Stimulated activated CD8-positive, alpha-beta memory T cell treated with anti-CD3 and anti-CD28 coated beads, Interleukin-7, amount 100 ng/mL, for 1 hour (primary cell): ENCODE measurements at places on chromosomes 1 and 21.
A peak's percentile ranks its signal among the peaks of the same experiment; 100 is the strongest.

DNA sequence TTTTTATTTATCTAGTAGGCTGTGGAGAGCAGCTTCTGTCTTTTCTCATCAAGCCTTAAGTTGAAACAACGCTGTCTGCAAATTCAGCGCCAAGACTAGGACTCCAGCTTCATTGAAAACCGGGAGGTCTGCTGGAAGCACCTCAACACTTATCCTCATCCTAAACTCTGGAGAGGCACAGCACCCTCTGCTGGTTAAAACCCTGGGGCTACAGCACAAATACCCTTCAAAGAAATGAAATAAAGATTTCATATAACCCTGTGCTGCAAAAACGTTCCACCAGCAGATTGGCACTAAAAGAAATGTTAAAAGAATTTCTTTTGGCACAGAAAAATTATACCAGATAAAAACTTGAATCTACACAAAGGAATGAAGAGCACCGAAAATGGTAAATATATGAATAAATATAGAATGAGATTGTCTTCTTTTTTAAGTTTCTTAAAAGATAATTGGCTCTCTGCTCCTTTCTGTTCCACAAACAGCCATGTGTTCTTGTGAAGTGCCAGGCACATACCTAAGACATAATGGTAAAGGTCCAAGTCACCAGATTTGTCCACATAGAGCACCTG lies 227.7 kb upstream of the SAMSN1 start:
- no peak for DNase-seq

DNA sequence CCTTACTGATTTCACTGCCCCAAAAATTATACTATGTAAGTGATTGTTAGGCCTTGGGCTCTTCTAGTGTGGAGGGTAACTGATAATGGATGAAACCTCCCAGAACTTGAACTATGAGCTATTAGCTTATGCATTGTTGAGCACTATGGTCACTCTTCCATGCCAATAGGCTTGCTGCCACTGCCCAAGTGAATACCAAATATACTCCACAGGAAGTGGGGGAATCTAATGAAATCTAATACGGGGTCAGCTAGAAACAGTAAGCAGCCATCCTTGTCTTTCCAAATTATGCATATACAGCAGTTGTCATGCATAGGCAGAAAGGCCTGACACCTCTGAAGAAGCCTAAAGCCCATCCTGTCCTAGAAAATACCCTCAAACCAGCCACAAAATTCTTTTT lies 198.7 kb upstream of the PTBP2 start:
- no peak for DNase-seq

DNA sequence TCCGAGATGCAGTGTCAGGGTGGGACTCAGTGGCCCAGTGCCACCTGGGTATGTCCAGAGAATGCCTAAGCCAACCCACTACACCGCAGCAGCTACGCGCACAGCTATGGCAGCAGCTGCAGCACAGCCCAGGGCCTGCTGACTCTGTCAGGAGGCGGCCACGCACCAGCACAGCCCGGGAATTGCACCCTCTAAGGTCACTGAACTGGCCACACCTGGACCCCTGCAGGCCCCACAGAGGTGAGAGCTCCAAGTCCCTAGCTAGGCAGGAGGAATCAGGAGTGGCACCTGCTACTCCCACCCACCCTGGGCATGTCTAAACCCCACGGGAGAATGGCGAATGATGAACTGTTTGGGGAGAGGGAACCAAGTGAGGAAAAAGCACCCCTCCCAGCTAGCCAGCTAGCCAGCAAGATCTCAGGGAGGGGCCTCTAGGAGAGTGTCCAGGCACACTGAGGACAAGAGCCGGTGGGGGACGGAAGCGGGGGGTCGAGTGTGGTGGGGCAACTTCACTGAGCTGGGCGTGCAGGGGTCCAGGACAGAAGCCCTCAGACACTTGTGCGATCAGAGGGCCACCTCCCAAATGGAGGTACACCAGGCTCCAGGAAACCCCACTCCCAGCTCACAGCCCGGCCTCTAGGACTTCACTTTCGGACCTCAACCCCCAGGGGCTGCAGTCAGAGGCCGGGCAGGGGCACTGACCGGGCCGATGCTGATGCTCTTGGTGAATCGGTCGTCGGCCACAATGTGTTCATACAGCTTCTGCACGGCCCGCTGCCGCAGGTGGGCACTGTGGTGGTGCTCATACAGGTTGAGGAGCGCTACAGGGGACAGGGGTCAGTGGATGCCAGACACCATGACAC lies 13.9 kb downstream of the LSS start:
- no peak for DNase-seq

DNA sequence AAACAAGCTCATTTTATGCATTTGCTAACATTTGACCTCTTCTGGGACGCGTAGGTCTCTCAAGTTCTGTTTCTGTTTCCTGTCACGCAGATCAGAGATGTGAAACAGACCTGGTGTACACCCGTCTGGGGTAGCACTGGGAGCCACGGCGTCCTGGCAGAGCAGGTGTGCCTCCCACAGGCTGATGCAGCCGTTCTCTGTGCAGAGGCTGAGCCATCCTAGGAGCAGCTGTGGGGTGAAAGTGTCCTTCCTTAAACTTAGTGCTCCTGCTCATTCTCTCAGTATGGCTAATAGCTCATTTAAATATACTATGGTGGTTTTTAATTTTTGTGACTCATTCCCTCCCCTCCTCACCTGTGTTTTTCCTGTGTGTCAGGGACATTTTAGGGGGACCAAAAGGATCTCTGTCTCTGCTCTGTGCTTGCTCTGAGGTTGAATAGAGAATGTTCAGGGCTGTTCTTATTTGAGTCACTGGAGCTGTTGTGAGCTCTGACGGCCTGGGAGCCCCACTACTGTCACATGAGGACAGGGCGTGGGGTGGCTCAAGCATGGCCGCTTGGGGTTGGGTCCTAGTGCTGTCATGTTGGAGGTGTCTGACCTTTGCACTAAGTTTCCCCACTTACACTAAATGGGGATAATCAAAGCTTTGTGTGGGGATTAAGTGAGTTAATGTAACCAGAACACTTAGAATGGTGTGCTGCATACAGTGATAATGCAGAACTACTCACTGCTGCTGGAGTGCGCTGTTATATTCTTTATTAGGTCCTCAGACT lies 43.0 kb downstream of the GALNT2 start:
- DNase-seq, result no peak

DNA sequence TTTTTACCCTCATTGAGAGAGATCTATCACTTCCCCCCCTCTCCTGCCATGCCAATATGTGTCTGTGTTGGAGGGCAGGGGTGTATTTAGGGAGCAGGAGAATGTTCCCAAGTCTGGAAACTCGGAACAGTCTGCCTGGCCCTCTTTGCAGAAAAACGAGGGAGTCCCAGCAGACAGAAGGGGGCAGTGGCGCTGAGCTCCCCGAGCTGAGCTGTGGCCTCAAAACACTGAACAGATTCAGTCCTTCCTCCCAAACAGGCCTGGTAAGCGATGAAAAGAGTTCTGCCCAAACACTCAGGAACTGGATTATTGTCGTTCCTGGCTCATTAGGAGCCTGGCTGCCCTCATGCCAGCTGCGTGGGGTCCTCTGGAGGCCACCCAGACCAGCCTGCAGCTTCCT lies 981 bp downstream of the CLDN14 start:
- no peak for DNase-seq

DNA sequence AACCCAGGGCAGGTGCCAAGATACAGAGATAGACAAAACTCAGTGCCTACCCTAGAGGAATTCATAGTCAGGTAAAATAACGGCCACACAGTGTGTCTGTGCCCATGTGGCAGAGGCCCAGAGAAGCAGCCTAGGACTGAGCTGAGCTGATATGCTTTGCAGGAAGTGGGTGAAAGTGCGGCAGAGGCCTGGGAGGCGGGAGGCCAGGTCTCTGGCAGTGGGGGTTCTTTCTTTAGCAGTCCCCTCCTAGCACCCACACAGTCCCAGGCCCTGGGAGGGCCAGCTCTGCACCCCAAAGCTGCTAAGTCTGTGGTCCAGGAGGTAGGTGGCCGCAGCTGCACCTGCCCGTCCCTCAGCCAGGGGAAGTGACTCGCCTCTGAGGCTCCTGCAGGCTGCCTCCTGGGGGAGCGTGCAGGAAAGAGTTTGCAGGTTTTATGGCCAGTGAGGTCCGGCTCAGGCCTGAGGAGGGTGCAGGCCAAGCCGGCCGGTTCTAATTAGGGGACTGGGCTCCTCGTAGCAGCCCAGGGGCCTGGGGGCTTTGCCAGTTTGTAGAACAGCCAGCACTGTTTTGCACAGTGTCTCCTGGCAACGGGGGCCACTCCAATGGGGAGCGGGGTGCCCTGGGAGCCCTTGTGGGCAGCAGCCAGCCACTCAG lies 107.9 kb downstream of the SPSB1 start:
- no peak for DNase-seq

- DNase-seq, result no peak
These were observed 17.4 kb downstream of the PDXK start for GRCh38 chr21:43736224-43736883.

- DNase-seq, result no peak
These were observed 8.6 kb downstream of the SLC2A1 start for GRCh38 chr1:42950116-42950481.

DNA sequence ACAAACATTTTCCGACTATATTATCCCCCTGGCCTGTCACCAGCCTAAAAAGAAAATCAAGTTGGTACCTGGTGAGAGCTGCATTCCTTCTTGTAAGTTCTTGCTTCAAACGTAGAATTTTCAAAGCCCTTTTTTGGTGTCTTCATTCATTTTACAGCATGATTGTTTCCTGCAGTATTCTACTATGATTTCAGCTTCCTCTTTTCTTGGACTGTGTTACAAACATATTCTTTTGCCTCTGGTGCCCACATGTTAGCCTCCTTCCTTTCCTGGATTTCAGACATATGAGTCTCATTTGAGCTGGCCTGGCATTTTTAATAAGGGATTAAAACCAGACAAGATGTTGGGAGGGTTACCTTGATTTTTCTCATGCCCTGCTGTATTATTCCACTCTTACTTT lies 142.5 kb downstream of the PIGK start:
- DNase-seq, result no peak

DNA sequence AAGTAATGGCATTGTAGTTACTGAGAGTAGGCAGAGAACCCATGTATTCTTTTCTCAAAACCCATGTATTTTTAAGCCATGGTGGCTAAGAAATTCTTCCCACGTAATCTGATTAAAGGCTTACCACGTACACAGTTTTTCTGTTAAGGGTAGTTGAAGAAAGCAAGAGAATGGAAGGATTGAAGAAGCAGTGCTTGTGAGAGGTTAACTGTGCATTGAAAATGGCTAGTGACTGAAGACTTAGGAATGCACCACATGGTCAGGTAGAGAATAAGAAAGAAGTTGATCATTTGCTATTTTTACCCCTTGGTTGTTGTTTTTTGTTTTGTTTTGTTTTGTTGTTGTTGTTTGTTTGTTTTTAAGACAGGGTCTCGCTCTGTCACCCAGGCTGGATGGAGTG lies 178.9 kb upstream of the SNX7 start:
- DNase-seq, result no peak

GRCh38 chr1:228000836-228001563 lies 5.8 kb upstream of the WNT3A start:
- no peak for DNase-seq

DNA sequence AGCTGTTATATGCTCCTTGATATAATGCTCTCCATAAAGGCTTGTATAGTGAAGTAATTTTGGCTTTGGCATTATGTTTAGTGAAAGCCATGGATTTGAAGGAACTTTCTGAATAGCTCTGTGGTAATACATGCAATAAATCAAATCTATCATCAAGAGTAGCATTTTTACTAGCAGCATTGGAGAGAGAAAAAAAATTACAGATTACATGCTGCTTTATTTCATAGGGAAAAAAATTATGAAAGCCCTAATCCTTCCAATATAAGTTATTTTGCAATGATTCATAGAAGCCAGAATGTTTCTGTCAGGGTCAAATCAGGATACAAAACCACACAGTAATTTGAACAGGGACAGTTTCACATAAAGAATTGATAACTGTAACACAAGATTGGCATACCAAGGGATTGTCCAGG lies 250.0 kb downstream of the SPATA17 start:
- no peak for DNase-seq

- no peak for DNase-seq
These were observed 466 bp downstream of the PEX10 start for GRCh38 chr1:2411801-2412394.

- peak; percentile 80 for DNase-seq
These were observed 14.0 kb downstream of the RNF187 start for GRCh38 chr1:228500901-228501871.

- DNase-seq, result no peak
These were observed 2.5 kb upstream of the ATF6 start for GRCh38 chr1:161763522-161764098.

DNA sequence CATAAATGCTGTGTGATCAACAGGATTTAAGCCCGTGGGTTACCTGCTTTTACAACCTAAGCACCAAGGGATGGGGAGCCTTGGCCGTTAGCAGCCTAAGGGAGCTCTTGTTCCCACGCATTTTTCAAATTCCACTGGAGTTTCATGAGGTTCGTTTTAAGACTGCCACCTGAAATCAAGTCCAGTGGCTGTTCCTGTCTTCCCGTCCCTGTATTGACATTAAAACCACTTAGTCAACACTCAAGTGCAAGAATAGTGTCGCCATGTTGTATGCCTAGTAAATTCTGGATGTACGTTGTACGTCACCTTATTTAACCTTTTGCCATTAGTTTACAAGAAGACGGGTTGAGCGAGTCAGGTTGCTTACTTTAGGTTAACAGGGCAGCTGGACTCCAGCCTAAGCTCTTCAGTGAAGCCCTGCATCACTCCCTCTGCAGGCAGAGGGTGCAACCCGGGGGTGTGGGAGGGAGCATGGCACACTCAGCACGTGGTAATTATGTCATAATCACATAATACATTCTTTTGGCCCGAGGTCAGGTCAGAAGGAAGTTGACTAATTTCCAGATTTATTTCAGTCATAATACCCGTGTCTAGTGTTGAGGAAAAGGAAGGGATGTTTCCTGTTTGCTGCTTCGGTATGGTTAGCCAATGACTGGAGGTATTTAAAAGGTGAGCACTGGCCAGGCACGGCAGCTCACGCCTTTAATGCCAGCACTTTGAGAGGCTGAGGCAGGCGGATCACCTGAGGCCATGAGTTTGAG lies 42.5 kb downstream of the CNST start:
- no peak for DNase-seq

- peak; percentile 47 for DNase-seq
These were observed 22.9 kb downstream of the KCNA10 start for GRCh38 chr1:110495926-110496600.

GRCh38 chr21:38156200-38156599 lies 100.6 kb upstream of the KCNJ15 start:
- DNase-seq, result no peak

GRCh38 chr1:243712242-243712641 lies 137.8 kb downstream of the AKT3 start:
- DNase-seq, result no peak

- DNase-seq, result no peak
These were observed 17.2 kb downstream of the FPGT start for GRCh38 chr1:74215229-74215628.

- no peak for DNase-seq
These were observed 149.4 kb downstream of the RYR2 start for GRCh38 chr1:237191403-237191802.

- DNase-seq, result no peak
These were observed 27.8 kb upstream of the RNF187 start for GRCh38 chr1:228459091-228459993.
